Stimulated activated CD4-positive, alpha-beta T cell treated with anti-CD3 and anti-CD28 coated beads, Interleukin-12 subunit alpha, Interleukin-12 subunit beta, amount 100 ng/mL, for 48 hours (primary cell): ENCODE measurements at places on chromosomes 3 and 15.

GRCh38 chr15:50879016-50879617 lies 29.4 kb upstream of the AP4E1 start:
- peak; percentile 16 for DNase-seq

DNA sequence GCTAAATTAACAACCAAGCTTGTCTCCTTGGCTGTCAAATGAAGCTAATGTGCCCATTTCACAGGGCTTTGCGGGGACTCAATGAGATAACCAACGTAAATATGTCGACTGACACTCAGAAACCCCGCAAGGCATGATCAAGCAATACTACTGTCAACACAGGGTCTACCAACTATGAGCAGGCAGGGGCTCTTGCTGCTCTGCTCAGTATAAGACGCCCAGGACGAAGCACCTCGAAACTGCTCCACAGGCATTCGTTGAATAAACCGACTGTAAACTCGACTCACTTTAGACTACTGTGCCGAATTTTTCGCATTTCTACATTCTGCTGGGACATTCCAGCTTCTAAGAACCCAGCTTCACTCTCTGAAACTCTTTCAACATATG lies 55.0 kb downstream of the FEZF2 start:
- DNase-seq, result no peak

- no peak for DNase-seq
Observed at GRCh38 chr3:98588065-98588464, 5.3 kb downstream of the CPOX start.

DNA sequence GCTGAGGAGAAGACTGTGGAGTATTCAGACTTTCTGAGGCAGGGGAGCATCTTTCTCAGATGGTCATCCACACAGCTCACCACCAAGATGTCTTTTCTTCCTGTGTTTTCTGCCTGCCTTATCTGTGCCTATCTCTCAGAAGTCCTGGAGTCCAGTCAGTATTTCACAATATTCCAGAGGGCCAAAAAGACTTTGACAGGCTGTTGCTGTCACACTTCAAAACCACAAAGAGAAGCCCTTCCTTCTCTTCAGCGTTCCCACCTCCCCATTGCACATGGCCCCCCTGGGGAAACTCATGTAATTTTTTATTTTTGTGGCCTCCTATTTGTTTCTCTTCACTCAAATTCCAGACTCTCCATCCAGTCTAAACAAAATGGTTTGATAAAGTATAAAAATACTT lies 585.2 kb downstream of the EPHA3 start:
- DNase-seq, result no peak

GRCh38 chr3:175349168-175349567 lies 490.0 kb downstream of the NAALADL2 start:
- DNase-seq, result no peak

- DNase-seq, result no peak
Observed at GRCh38 chr15:42137461-42138261, 18.8 kb downstream of the PLA2G4F start.

DNA sequence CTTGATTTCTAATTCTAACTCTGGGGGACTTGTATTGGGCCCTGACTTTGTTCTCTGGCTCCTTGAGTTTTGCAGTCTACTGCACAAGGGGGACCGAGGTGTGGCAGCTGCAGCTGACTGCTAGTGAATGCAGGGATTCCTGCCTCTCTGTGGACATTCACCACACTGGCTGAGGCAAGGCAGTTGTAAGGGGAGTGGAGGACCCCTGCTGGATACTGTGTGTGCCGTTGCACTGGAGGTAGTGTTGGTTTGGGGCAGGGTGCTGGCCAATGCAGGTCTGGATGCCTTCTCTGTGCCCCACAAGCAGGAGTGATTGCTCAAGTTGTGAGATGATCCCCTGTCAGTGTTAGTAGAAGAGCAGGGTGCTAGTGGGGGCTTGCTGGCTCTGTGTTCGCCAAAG lies 626.1 kb downstream of the SQOR start:
- DNase-seq, result no peak

- no peak for DNase-seq
Observed at GRCh38 chr15:33438396-33438795, 127.6 kb downstream of the RYR3 start.

DNA sequence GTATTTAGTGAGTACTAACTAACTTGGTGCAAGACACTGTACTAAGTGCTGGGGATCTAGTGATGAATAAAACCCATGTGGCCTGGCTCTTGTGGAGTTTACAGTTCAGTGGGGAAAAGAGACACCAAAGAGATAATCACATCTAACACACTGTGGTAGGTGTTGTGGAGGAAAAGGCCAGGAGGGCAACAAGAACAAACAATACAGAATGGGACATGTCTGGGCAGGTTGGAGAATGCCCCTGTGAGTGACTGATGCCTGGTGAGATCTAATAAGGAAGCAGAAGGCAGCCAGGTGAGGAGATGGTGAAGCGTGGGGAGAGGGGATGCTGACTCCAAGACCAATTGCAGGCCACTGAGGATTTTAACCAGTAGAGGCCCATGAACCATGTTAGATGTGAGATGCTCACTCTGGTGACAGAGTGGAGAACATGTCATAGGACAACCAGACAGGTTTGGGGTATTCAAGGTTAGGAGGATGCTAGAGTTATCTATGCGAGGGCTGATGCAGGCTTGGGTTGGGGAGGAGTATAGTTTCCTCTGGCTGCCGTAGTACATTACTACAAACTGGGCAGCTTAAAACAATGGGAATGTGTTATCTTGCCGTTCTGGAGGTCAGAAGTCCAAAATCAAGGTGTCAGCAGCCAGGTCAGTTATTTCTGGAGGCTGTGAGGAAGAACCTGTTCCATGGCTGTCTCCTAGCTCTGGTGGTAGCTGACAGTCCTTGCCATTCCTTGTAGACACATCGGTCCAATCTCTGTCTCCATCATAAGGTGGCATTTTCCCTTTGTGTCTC lies 81.4 kb downstream of the ARNT2 start:
- no peak for DNase-seq

DNA sequence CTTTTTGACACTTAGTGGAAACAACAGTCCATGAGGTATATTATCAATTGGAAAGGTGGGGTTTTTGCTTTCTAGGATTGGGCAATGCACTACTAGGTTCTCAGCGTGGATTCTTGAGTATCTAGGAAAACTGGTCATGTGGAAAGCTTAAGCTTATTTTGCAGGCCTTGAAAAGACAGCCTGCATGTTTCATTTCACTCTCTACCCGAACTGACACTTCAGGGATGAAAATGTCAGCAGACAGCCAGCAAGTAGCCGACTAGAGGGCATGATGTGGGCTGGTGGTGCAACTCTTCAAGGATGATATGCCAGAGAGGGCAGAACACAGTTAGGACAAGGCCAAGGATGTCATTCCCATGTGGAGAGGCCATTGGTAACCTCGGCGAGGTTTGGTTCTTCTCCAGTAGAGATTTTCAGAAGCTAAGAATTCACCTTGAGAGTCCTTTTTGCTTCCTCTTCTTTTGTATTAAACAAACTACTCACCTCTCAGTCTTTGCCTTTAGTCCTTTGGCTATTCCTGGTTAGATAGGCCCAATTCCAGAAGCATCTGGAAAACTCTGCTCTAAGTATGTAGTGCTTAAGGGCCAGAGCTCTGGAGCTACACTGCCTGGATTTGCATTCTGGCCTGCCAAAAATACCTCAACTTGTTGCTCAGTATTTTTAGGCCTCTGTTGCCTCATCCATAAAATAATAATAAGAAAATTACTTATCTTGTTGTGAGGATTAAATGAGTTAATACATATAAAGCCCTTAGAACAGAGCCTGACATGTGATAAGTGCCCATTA lies 17.9 kb downstream of the LPP start:
- DNase-seq, result no peak

DNA sequence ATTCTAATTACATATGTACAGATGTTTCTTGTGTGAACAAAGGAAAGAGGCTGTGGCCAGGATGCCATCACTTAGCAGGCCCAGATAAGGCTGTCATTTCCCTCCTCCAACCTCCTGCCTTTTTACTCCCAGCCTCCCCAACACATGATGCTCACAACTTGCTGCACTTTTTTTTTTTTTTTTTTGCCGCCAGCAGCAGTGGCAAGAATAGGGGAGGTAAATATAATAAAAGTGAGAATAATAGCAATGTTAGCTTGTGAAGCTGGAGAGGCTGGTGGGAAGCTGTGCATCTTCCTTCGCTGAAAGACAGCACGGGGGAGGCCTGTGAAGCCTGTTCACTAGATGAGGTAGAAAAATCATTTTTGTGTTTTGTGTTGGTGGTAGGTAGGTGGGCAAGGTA lies 42.5 kb upstream of the MYO5C start:
- DNase-seq, result no peak

DNA sequence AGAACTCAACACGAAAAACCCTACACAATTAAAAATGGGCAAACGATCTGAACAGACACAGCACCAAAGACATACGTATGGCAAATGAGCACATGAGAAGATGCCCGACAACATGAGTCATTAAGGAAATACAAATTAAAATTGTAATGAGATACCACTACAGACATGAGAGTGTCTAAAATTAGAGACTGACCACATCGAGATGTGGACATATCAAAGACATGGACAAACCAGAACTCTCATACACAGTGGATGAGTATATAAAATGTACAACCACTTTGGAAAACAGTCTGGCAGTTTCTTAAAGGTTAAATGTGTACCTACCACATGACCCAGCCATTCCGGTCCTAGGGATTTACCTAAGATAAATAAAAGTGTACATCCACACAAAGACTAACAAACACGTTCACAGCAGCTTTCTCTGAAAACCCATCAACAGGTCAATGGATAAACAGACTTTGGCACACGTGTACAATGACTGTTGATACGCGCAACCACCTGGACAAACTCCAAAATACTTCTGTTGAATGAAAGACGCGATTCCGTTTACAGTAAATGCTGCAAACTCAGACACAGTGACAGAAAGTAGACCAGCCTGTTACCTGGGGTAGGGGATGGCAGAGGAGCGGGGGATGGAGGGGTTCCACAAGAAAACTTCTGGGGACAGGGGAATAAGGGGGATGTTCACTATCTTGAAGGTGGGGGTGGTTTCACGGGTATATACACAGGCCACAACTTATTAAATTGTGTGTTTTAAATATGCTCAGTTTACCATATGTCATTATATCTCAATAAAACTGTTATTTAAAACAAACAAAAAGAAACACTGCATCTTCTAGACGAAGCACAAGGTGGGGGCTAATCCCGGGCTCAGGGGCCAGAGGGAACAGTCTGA lies 2.1 kb downstream of the TNK2 start:
- DNase-seq, result no peak

DNA sequence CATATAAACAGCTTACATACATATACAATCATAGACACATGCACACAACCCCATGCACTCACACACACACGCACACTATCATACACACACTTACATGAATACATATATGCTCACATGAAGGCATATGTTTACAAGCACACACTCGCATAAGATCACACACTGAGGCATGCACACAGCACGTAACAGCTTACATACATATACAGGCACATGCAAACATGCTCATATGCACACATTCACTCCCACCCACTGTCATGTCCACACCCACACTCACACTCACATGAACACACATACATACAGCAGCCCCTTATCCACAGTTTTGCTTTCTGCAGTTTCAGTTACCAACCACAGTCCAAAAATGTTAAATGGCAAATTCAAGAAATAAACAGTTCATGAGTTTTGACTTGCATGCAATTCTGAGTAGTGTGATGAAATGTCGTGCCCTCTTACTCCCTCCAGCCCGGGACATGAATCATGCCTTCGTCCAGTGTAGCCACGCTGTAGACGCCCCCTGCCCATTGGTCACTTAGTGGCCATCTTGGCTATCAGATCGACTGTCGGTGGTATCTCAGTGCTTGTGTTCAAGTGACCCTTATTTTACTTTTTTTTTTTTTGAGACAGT lies 27.8 kb downstream of the MEGF11 start:
- DNase-seq, result no peak

DNA sequence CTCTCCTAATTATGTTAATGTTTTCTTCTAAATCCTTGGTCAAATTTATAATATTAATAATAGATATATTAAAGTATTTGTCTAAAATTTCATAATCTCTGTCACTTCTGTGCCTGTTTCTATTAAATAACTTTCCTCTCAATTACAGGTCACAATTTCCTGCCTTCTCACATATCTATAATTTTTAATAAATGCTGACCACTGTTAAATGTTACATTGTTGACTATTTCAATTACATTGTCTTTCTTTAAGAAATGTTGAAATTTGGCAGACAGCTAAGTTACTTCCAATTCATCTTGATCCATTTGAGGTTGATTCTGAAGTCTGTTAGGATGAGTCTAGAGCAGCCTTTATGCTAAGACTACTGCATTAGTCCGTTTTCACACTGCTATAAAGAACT lies 41.7 kb downstream of the MYL3 start:
- no peak for DNase-seq

DNA sequence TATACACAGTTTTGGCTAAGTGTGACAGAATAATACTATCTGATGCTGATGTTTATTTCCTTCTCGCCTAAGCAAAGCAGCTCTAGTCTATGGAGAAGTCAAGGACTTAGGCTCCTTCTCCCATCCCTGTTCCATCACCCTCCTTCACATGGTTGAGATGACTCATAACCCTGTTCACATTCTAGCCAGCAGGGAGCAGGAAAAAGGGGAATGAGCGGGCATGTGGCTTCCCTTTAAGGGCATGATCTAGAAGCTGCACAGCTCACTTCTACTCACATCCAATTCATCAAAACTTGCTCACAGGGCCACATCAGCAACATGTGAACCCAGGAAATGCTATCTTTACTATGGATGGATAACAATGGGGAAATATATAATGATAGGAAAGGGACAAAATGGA lies 40.9 kb downstream of the CBLB start:
- DNase-seq, result no peak

DNA sequence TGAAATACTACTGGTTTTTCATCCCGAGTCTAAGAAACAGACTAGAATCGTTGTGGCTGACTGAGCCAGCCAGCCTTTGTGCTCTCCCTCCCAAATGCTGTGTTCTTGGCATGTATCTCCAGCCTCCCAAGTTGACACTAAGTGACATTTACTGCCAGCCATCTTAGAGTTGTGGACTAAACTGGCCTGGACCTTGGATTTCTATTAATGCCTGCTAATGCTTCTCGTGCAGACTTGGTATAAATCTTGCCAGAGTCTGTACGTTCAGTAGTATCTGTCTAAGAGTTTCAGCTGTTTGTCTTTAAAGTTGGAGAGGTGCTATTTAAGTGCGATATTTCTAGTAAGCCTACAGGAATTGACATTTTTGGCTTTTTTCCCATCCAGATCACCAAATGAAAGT lies 166.6 kb upstream of the BHLHE40 start:
- no peak for DNase-seq

GRCh38 chr3:14857506-14857905 lies 38.7 kb downstream of the FGD5 start:
- DNase-seq, result no peak

DNA sequence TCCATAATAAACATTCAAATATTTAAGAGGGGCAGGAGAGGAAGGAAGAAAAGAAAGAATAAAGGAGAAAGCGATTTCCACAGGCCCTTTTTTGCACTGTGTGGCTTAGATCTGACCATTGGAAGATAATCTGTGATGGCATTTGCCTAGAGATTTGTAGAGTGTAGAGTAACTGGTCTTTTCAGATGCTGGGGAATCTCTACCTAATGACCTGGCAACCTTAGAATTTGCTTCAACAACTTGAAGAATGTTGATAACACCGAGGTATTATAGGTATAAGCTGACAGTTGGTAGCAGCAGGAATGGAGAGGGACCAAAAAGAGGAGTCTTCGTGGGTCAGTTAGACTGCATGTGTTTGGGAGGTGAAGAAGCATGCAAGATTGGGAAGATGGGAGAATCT lies 20.9 kb upstream of the AVEN start:
- no peak for DNase-seq
